Midbrain (tissue), 1 donor: ENCODE measurements at places on chromosomes 12 and 14.

DNA sequence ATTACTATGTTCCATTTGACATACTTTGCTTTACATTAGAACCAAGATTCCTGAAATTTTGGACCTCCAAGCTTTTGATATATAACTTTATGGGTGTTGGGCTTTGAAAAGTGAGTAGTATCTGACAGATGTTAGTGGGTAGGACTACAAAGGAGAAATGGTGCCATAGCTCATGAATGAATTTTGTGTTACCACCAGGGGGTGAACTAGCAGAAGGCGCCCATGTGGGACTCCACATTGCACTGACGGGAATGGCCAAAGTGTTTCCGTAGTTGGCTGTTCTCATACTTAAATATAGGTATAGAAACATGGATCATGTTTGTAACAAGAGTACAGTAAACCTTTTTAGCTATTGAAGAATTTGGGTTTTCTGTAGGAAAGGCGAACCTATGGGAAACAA lies 337.5 kb downstream of the FLRT2 start:
- DNase-seq: no peak

DNA sequence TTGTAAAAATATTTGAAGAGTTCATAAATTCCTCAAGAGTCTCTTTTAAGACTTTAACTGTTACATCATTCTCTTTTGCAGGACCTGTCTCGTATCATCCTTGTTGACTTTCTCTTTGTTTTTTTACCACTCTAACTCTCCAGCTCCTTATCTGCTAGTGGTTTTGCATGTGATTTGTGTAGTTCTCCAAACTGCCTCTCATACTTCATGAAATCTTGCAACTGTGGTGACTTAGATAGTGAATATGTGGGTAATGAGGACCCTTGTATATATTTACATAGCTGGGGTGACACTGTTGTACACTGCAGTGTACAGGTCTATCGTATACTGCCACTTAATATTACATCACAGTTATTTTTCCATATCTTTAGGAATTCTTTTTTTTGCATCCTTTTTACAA lies 40.2 kb upstream of the EMP1 start:
- no peak for DNase-seq

DNA sequence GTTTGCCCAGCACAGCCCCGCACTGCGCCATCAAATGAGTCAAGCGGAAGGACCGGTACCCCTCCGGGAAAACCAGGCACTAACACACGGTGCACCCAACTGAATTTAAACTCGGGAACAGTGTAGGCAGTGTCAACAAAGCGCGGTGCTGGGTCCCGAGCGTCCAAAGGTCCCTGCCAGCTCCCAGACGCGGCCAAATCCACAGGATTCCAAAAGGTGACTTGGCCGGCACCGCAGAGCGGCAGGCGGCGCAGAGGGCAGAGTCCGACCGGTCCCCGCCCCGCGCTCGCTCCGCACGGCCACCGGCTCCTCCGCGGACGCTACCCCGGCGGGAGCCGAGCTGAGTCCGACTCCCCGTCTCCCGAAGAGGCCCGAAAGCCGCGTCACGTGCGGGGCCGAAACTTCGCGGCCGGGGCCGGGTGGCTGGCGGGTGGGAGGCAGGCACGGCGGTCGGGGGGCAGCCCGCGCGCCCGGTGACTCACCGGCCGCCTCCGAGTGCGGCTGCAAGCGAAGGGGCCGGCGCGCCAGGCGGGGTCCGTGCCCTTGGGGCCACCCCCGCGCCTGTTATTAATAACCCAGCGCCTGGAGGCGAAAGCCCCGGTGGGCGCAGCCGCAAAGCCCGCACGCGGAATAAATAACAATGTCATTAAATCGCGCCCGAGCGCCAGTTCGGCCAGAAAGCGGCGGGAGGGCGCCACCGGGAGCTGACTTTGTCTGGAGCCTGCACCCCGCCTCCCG lies 863 bp downstream of the DENND5B start:
- DNase-seq: peak; percentile 81

GRCh38 chr12:81300454-81300853 lies 222.6 kb downstream of the ACSS3 start:
- no peak for DNase-seq

- no peak for DNase-seq
Observed at GRCh38 chr12:82203086-82203485, 155.1 kb downstream of the CCDC59 start.

DNA sequence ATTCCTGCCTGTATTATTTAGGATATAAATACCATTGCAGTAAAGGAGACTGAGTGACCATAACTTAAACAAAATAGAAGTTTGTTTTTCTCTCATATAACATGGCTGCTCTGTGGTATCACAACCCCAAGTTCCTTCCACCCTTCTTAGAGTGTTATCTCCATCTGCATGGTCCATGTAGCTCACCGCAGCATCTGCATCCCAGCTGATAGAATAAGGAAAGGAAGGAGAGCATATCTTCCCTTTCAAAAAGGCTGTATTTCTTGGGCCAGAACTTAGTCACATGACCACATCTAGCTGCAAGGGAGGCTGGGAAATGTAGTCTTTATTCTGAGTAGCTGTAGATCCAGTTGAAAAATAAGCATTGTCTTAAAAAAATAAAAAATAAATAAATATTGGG lies 184.8 kb upstream of the NUDT4 start:
- DNase-seq: no peak

DNA sequence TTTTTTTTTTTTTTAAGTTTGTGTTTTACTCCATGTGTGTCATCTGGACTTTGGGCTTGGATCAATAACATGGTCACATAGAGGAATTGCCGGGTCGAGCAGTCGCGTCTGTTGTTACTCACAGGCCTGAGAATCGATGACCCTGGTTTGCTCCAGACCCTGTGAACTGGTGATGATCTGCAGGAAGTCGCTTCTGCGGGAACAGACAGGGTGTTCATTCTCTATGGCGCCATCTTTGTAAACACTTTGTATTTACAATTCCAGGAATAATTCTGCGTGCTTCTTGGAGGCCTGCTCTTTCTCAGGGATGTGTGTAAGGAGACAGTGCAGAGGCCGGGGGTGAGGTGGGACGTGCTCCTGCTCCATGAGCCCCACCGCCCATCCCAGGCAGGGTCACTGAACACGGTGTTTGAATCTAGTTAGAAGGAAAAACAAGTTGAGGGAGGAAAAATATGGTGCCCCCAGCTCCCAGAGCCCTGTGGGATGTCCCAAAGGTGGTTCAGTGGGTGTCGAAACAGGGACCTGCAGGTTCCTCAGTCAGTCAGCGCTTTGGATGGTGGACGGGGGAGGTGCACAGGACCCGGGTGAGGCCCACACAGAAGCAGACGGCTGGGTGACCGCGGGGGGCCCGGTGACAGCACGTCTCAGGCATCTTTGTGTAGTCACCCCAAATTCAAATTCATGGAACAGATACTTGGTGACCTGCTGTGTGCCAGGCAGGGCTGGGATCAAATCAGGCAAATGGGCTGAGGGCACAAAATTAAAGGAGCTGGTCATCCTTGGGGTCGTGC lies 58.8 kb downstream of the ADGRD1 start:
- DNase-seq: no peak

DNA sequence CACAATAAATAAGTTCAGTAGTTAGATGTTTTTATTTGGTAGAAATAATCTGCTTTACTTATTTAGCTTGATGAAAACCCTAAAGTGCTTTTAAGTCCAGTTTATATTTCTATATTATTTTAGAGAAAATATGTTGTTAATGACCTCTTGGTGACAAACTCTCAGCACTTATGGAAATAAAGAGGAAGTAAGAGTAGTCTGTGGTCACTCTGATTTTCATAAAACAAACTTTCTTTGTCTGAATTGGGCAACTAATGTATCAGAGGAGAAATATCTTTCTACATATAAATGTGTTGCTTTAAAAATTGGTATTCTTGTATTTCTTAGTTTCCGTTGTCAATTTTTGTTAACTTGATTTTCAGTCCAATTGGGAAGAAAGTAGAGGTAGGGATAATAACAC lies 878.9 kb upstream of the SEL1L start:
- no peak for DNase-seq

DNA sequence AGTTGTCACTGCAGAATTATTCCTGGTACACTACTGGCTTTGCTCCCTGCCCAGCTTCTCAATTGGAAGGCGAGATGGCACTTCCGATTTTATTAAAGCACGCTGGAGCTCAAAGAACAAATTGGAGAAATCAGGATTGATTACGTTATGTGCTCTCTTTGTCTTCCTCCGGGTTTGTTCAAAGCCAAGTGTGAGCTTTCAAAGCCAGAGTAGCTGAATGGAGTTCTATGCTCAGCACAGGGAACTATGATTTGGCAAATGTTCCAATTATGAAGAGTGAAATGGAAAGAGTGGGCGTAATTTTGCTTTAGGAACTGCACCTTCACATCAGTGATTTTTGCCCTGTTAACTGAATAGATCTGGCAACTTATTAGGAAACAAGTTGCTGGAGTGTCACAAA lies 72.4 kb downstream of the FLRT2 start:
- no peak for DNase-seq

- DNase-seq: no peak
Observed at GRCh38 chr14:99790978-99791376, 2.2 kb upstream of the EML1 start.

- no peak for DNase-seq
Observed at GRCh38 chr14:37819155-37820015, 224.0 kb downstream of the TTC6 start.

GRCh38 chr12:56103823-56104108 lies 593 bp upstream of the PA2G4 start:
- no peak for DNase-seq

DNA sequence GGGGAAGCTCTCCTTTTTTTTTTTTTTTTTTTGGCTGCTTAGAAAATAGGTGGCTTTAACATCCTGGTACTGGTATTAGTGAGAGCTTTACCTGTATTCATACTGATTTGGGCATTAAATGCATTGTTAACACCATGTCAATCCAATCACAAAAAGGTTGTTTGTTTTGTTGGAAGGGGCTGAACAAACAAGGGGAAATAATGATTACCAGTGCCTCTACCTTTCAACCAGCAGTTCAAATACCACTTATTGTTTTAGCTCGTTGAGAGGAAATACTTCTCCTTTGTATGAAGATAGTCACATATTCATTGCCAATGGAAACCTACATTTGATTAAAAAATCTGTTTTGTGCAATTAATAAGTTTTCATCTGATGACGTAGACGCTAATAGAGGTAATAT lies 72.9 kb downstream of the MIPOL1 start:
- DNase-seq: no peak

- no peak for DNase-seq
Observed at GRCh38 chr12:112330706-112331105, 51.5 kb downstream of the HECTD4 start.

GRCh38 chr14:56797569-56798446 lies 12.5 kb downstream of the OTX2 start:
- DNase-seq: no peak

- DNase-seq: no peak
Observed at GRCh38 chr12:124617615-124618014, 50.2 kb upstream of the NCOR2 start.

GRCh38 chr14:105271224-105271890 lies 23.0 kb downstream of the BTBD6 start:
- no peak for DNase-seq

GRCh38 chr12:53327435-53328042 lies 6.1 kb upstream of the AAAS start:
- DNase-seq: no peak

GRCh38 chr12:3727877-3728632 lies 24.9 kb downstream of the CRACR2A start:
- no peak for DNase-seq

- DNase-seq: no peak
Observed at GRCh38 chr14:96077983-96078624, 38.9 kb downstream of the C14orf132 start.

DNA sequence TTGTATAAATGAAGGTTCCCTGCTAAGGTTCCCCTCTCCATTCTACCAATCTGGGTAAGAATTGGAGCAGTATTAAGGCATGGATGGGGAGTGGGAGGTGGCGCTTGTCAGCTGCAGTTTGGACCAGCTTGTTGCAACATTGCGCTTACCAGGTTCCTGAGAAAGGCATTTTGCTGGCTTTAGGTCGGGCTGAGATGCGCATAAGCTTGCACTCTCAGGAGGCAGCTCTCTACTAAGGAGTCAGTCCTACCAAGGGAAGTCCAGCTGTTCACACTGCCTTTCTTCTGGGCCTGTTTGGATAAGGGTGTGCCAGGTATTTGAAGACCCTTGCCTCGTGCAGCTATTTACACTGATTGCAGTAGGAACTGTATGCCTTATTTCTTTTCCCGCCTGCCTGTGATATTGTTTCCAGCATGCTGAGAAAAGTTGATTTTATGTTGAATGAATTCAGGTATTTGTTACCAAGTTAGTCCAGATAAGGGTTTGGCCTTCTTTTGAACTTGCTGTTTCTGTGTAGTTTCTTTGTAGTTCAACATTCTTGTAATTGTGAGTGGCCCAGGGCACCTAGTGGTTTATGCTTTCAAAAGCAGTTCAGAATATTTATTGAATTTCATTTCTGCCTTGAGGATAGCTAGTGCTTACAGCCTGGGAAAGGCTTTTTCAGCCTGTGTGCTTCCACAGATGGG lies 2.6 kb downstream of the MLEC start:
- no peak for DNase-seq

DNA sequence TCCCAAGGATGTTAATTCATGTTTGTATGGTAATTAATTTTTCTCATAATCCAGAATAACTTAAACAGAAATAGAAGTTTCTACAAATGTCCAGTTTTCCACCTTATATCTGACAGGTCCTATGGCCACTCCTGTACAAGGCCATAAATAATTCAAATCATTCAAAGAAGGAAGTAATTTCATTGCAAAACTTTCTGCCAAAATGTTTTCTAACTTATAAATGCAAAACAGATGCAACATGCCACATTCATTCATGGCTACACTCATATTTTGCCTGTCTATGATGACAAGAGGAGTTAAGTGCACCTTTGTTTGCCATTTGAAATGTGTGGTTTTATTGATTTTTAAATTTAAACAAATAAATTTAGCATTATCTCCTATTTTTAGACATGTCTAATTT lies 34.4 kb downstream of the ITPR2 start:
- DNase-seq: no peak
